ENCODE measurements at places on chromosomes 1 and 21.

- H3K36me3 ChIP-seq = no peaks in the 10 kb centered on the region
- H3K27me3 ChIP-seq = no peaks in the 10 kb centered on the region
- H3K27ac ChIP-seq = no peak overlapping the region
- no peak for DNase-seq
Observed at GRCh38 chr1:231094421-231094820, 54.4 kb upstream of the FAM89A start.

DNA sequence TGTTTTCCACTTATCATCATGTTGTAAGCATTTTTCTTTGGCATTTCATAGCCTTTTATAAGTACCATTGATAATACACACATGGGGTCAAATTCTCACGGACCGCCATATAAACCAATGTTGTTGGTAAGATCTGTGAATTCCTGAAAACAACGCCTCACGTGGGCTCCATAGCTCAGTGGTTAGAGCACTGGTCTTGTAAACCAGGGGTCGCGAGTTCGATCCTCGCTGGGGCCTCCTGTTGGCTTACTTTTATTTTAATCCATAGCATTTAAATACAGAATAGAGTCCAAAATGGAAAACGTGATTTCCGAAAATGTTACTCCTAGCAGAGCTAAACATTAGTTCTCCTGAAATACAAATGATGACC is 83.1 kb downstream of the HHIPL2 start:
- H3K27ac ChIP-seq = peak overlapping the region; percentile 93
- peak; percentile 74 for DNase-seq
- peak overlapping the region; percentile 57 for H3K4me3 ChIP-seq
- H3K4me1 ChIP-seq = no peaks in the 10 kb centered on the region
- H3K36me3 ChIP-seq = no peaks in the 10 kb centered on the region

DNA sequence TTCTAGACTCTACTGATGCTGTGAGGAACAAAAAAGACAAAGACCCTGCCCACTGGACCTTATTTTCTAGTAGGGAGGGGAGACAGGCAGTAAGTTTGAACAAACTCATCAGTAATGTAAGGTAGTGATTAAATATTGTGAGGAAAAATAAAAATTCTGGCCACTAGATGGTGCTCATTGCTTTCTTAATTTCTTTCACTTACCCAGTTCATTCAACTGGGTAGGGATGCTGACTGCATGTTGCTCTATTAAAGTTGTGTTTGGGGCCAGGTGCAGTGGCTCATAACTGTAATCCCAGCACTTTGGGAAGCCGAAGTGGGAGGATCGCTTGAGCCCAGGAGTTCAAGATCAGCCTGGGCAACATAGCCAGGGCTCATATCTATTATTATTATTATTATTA is 6.3 kb upstream of the KYAT3 start:
- no peak overlapping the region for H3K4me3 ChIP-seq
- no peaks in the 10 kb centered on the region for H3K27me3 ChIP-seq
- no peaks in the 10 kb centered on the region for H3K4me1 ChIP-seq
- H3K36me3 ChIP-seq = no peaks in the 10 kb centered on the region
- DNase-seq = no peak

DNA sequence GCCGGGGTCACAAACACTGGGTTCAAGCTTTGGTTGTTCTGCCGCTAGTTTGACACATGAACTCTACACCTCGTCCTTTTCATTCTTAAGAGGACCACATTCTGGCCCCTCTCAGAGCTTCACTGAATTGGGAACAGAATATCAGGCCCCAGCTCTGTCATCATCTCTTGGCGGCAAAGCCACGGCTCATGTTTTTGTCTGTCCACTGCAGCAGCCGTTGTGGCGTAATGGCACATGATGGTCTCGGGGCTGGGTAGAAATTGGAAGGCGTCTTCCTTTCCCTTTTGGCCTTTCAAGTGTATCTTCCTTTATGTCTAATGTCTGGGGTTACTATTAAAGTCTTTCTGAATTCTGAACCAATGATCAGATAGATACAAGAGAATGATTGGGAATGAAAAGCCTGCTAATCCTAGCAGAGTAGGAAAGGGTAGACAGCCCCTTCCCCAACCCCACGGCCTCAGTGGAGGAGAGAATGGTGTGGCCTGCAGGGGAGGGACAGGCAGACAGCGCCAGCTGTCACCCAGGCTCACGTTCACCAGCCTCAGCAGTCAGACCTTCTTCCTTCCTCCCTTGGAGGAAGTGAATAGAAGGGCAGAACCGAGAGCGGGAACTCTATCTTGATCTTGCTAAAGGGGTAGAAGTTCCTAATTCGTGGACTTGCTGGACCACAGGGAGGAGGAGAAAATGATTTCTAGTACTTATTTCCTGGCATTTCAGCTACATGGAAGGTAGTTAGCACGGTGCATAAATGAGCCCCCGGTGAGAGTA is 498.1 kb downstream of the KIF26B start:
- H3K36me3 ChIP-seq = no peaks in the 10 kb centered on the region
- no peak overlapping the region for H3K4me3 ChIP-seq
- H3K4me1 ChIP-seq = no peaks in the 10 kb centered on the region
- DNase-seq = no peak
- H3K27ac ChIP-seq = no peak overlapping the region

- no peak overlapping the region for H3K27ac ChIP-seq
- H3K4me1 ChIP-seq = no peaks in the 10 kb centered on the region
- no peak for DNase-seq
- no peaks in the 10 kb centered on the region for H3K36me3 ChIP-seq
- no peak overlapping the region for H3K4me3 ChIP-seq
- no peaks in the 10 kb centered on the region for H3K27me3 ChIP-seq
Observed at GRCh38 chr21:25329227-25329825, 278.0 kb downstream of the MRPL39 start.

- H3K4me3 ChIP-seq = no peak overlapping the region
- no peaks in the 10 kb centered on the region for H3K4me1 ChIP-seq
- no peak overlapping the region for H3K27ac ChIP-seq
- no peak for DNase-seq
- H3K27me3 ChIP-seq = no peaks in the 10 kb centered on the region
- H3K36me3 ChIP-seq = peaks cover 6% of the 10 kb centered on the region
Observed at GRCh38 chr1:220221670-220222069, 50.6 kb downstream of the RAB3GAP2 start.

GRCh38 chr1:21912038-21912758 is 24.9 kb downstream of the HSPG2 start:
- peak overlapping the region; percentile 94 for H3K27ac ChIP-seq
- no peak for DNase-seq
- no peak overlapping the region for H3K4me3 ChIP-seq
- no peaks in the 10 kb centered on the region for H3K27me3 ChIP-seq

DNA sequence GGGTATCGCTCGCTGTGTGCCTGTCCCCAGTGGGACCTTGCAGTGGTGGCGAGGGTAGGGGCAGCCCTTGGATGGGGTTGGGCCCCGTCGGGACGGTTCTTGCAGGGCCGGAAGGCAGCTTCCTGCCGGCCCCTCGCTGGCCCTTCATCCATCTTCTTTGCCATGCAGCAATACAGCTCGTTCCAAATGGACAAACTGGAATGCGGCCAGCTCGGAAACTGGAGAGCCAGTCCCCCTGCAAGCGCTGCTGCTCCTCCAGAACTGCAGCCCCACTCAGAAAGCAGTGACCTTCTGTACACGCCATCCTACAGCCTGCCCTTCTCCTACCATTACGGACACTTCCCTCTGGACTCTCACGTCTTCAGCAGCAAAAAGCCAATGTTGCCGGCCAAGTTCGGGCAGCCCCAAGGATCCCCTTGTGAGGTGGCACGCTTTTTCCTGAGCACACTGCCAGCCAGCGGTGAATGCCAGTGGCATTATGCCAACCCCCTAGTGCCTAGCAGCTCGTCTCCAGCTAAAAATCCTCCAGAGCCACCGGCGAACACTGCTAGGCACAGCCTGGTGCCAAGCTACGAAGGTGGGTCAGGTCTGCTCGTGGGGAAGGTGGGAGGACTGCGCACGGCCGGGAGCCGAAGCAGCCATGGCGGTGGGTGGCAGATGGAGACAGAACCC is 45.8 kb downstream of the SIM2 start:
- H3K27me3 ChIP-seq = no peaks in the 10 kb centered on the region
- no peak overlapping the region for H3K27ac ChIP-seq
- no peaks in the 10 kb centered on the region for H3K36me3 ChIP-seq
- H3K4me3 ChIP-seq = no peak overlapping the region

DNA sequence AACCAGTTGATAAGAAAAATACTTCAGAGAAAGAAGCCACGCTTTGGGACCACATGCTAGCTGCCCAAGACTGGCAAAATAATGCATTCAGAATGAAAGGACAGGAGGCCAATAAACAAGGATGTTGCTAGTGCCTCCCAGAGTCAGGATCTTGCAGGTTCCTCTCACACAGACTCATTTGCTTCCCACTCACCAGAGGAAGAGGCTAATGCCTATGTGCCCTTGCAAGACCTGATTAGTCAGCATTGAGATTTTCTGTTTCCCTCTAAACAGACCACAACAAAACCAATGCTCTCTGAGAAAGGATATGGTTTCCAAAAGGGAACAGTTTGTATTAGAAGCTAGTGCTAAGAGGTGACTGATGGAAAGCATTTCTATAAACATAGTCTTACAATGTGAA is 85.7 kb downstream of the NRDC start:
- H3K27ac ChIP-seq = no peak overlapping the region
- DNase-seq = no peak
- no peaks in the 10 kb centered on the region for H3K4me1 ChIP-seq
- peaks cover 89% of the 10 kb centered on the region for H3K36me3 ChIP-seq
- no peak overlapping the region for H3K4me3 ChIP-seq
- no peaks in the 10 kb centered on the region for H3K27me3 ChIP-seq

DNA sequence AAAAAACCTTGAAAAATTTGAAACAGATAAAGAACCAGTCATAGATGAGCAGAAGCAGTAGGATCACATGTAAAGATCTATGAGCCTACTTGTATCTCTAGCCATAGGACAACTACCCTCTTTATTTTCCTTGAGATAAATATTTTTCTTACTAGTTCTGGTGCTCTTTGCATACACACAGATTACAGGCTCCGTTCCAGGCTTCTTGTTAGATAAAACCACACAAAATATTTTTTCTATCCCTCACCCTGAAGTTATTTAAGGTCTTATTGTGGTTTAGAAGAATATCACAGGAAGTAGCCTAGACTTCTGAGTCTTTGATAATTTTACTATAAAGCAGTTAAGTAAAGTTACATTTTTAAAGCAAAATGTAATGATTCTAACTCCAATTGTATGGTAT is 512.2 kb downstream of the NEGR1 start:
- H3K4me1 ChIP-seq = no peaks in the 10 kb centered on the region
- DNase-seq = no peak
- H3K27ac ChIP-seq = no peak overlapping the region

GRCh38 chr1:112529301-112529700 is 20.5 kb downstream of the WNT2B start:
- H3K4me1 ChIP-seq = no peaks in the 10 kb centered on the region
- H3K36me3 ChIP-seq = peaks cover 31% of the 10 kb centered on the region
- H3K27ac ChIP-seq = no peak overlapping the region
- no peaks in the 10 kb centered on the region for H3K27me3 ChIP-seq

DNA sequence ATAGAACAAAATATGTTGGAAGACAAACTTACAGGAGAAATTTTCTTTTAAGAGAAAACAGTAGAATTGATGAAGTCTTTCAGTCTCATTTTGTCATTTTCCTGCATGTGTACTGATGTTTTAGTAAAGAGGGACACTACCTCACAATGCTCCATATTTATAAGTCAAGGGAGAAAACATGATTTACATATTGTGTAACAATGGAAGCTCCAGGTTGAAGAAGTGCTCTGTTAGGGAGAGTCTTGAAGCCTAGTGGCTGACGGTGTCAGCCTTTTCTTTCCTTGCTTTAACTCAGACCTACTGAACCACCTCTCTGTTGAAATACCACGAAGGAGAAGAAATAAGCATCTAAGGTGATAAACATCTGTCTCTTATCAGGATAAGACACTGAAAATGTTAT is 75.0 kb downstream of the C4BPA start:
- H3K27me3 ChIP-seq = no peaks in the 10 kb centered on the region
- no peak for DNase-seq
- no peak overlapping the region for H3K4me3 ChIP-seq
- no peaks in the 10 kb centered on the region for H3K36me3 ChIP-seq
- H3K27ac ChIP-seq = no peak overlapping the region

GRCh38 chr1:211750599-211750998 is 75.2 kb upstream of the NEK2 start:
- DNase-seq = no peak
- no peaks in the 10 kb centered on the region for H3K27me3 ChIP-seq
- H3K27ac ChIP-seq = no peak overlapping the region
- H3K4me3 ChIP-seq = no peak overlapping the region
- H3K36me3 ChIP-seq = peaks cover 28% of the 10 kb centered on the region

DNA sequence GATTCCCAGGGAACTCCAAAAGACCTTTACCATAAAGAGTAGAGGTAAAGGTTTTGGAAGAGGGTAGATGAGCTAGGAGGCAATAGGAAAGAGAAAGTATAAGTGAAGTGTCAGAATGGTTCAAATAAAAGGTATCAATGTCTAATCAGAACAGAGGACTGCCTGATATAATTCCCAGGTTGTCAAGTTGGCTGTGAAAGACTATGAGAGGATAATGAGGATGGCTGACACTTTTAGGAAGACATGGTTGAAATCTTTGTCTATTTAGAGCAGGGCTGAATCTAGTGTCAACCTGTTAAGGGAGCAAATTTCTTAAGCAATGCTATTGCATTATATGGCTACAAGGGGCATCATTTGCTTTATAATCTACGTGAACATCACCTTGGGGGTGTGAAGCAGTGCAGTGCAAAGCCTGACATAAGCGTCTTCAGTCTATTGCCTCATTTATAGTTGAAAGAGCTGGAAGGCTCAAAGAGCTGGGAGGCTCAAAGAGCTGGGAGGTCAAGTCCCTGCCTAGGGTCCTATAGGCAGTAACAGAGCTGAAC is 308.3 kb upstream of the DEPDC1 start:
- no peak for DNase-seq
- H3K27me3 ChIP-seq = no peaks in the 10 kb centered on the region
- no peak overlapping the region for H3K27ac ChIP-seq

- no peaks in the 10 kb centered on the region for H3K36me3 ChIP-seq
- H3K4me1 ChIP-seq = no peaks in the 10 kb centered on the region
- DNase-seq = no peak
- no peak overlapping the region for H3K27ac ChIP-seq
Observed at GRCh38 chr1:178947677-178947981, 76.8 kb upstream of the ANGPTL1 start.

DNA sequence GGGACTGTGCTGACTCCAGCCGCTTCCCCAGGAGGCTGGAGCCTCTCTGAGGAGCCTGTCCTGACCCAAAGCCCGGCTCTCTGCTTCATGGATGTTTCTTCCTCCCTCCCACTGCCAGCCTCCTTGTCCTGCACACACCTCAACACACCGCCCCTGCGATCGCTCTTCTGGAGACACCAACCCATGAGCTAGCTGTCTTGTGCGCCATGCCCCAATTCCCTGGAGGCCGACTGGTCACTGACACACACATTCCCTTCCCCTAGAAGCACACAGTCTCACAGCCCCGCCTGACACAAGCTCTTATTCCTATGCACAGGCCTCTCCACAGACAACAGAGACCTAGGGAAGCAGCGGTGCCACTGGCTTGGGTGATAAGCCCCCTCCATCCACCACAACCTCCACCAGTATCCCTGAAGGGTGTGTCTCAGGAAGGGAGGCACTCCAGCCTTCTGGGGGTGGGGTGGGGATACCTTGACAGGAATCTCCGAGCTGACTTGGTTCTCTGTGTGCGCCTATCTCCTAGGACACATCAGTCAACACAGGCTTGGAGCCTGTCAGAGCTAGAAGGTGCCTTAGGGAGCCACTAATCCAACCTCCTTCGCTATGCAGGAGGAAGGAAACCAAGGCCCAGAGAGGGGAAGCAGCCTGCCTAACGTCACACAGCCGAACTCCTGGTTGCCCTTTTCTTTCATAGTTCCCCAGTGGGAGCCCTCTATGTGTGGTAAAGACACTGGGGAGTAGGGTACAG is 31.1 kb downstream of the AHDC1 start:
- H3K27me3 ChIP-seq = no peaks in the 10 kb centered on the region
- H3K4me3 ChIP-seq = peak overlapping the region; percentile 30
- H3K27ac ChIP-seq = peak overlapping the region; percentile 93
- peak; percentile 84 for DNase-seq

GRCh38 chr1:112646225-112646624 is 26.6 kb downstream of the CAPZA1 start:
- H3K27ac ChIP-seq = no peak overlapping the region
- no peaks in the 10 kb centered on the region for H3K27me3 ChIP-seq
- H3K36me3 ChIP-seq = peaks cover 32% of the 10 kb centered on the region

All from ascending aorta (tissue), 2 donors.